Hypothalamus (tissue), 51 donors: ENCODE measurements at places on chromosomes 2 and 18.

- DNase-seq: no peak
Measured at GRCh38 chr2:29196792-29197788, 81.9 kb downstream of the CLIP4 start.

- no peak for DNase-seq
Measured at GRCh38 chr2:60886991-60887390, 5.6 kb downstream of the REL start.

- no peak for DNase-seq
Measured at GRCh38 chr2:95063086-95063958, 37.8 kb downstream of the MAL start.

- DNase-seq: no peak
Measured at GRCh38 chr2:101089419-101089818, 61.8 kb downstream of the TBC1D8 start.

GRCh38 chr18:63889626-63890025, 2.1 kb downstream of the SERPINB2 start:
- no peak for DNase-seq

- DNase-seq: no peak
Measured at GRCh38 chr2:217790195-217790594, 212.6 kb downstream of the TNS1 start.

GRCh38 chr18:64713284-64713683, 564.4 kb upstream of the LINC00305 start:
- no peak for DNase-seq

- no peak for DNase-seq
Measured at GRCh38 chr2:236499691-236500578, 69.7 kb upstream of the ACKR3 start.

DNA sequence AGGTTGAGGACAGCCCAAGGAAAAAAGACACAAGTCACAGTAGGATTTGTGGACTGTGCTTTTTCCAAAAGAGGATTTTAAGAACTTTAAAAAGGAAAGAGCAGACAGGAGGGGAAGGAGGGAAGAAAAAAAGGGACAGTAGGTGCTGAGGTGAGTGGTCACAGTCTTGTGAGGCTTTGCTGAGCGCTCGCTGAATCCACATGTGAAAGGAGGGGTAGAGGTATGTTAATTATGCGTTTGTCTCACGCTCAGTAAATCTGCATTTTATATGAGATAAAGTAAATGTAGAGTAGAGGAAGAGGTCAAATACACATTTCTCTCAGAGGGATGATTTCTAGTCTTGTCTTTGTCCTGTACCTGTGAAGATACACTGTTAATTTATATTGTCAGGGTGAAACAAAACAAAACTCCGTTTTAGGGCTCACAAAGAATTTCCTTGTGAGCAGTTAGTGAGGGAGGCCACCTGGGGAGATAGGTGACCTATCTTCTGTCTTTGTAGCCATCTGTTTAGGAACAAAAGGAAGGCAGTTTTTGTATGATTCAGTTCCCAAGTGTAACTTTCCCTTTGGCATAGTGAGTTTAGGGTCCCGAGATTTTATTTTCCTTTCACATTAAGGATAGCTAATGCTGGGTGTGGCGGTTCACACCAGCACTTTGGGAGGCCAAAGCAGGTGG, 25.3 kb downstream of the GNAL start:
- no peak for DNase-seq

GRCh38 chr2:2464643-2465042, 133.6 kb upstream of the MYT1L start:
- DNase-seq: no peak

GRCh38 chr2:78564666-78565065, 460.8 kb upstream of the REG3G start:
- no peak for DNase-seq

DNA sequence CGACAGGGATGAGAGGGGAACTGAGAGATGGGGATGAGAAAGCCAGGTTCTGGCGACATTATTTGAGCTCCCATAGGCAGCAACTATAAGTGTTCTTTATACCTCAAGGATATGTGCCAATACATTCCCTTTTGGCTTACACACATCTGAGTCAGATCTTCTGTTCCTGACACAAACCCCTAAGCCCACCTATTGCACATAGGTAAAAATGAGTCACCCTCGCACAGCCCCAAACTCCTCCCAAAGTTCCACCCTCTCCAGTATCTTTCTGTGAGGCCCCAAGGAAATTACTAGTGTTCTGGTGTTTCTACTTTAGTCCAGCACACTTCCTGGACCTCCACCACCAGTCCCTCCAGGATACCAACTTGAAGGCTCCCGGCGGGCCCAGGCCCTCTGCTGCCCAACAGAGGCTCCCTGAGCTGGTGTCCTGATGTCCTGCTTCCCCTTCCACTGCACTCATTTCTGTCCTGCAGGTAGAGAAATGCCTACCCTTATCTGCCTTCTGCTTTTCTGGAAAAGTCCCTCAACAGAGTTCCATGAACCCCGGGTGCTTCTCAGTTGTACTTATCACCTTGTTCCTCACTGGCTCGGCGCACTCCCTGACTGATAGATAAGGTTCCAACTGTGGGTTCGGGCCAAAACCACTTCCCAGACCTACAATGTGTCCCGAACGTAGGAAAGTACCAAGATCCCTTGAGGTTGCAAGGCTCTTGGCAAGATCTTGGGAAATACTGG, 125.5 kb downstream of the EN1 start:
- no peak for DNase-seq

GRCh38 chr18:30989141-30989540, 53.4 kb downstream of the DSC3 start:
- no peak for DNase-seq

GRCh38 chr2:54366487-54367280, 89.4 kb upstream of the SPTBN1 start:
- no peak for DNase-seq

GRCh38 chr18:31301201-31301655, 16.7 kb upstream of the DSG1 start:
- no peak for DNase-seq

DNA sequence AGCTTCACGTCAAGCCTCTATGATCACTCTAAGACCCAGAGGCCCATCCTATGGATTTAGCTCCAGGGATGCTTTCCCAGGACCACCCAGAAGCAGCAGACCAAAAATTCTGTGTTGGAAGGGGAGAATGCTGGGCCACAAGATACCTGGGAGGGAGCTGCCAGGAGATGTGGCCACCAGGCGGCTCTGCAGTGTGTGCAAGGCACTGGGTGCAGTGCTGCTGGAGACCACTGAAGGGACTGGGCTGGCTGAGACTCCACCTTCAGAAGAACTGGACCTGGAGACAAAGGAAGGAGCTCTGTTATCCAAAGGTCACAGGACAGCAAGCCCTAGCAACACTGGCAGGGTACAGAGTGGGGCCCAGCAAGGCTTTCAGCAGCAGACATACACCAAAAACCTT, 34.0 kb downstream of the KANSL3 start:
- DNase-seq: no peak

DNA sequence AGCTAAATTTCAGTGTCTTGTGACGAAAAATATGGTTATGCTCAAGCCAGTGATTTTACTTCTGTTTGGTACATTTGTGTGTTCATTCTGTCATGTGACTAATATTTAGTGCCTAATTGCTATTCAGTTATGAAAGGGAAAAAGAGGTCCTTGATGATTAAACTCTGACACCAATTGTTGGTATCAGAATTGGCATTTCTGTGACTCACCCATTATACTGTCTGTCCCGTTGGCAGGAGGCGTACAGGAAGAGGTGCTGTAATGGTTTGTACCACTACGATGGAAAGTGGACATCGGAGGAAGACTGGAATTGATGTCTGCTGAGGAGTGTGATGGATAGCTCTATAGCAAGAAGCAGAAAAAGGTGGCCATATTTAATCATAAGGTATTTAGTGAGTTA, 310.4 kb upstream of the CCDC68 start:
- no peak for DNase-seq

DNA sequence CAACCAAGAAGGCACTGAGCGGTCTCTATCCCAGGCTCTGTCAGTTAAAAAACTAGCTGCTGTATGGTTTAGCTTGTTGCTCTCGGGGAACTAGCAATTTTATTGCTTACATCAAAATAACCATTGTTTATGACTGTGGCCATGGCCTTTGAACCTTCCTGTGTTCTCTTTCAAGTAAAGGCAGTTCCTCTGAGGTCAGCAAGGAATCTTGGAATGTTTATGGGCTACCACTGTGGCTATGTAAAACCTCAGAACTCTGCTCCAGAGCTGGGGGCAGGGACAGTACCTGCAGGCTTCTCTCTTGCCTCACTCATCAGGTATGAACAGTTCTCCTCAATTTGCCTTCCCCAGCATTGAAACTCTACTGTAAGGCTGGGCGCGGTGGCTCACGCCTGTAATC, 416.0 kb upstream of the NETO1 start:
- DNase-seq: no peak

GRCh38 chr2:26519396-26520147, 41.6 kb upstream of the OTOF start:
- DNase-seq: no peak

- no peak for DNase-seq
Measured at GRCh38 chr2:105712166-105712915, 32.4 kb upstream of the NCK2 start.

- DNase-seq: no peak
Measured at GRCh38 chr2:68715353-68716041, 19.1 kb upstream of the ARHGAP25 start.

DNA sequence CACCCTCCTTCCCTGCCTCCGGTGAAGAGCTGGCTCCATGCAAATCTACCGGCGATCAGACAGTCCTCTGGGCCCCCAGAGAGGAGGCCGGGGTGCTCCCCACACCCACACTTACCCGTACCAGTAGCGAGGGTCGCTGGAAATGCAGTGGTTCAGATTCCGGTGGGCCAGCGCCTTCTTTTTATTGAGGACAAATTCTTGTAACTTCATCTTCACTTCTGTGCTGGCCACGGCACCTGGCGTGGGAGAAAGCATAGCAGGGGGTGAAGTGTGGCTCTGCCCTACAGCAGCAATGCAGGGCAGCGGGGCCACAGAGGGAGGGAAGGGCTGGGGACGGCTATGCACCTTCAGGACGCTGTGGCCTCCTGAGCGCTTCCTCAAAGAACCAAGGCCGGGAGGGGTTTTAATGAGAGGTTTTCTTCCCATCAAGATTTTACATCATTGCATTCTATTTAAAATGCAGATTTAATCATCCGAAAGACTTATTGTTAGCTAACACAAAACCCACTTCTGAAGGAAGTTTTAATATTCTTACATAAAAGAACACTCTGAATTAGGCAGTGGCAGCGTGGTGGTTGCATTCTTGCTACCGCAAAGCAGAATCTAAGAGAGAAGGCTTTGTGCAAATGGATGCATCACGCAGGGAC, 237.0 kb downstream of the HDAC4 start:
- DNase-seq: no peak

DNA sequence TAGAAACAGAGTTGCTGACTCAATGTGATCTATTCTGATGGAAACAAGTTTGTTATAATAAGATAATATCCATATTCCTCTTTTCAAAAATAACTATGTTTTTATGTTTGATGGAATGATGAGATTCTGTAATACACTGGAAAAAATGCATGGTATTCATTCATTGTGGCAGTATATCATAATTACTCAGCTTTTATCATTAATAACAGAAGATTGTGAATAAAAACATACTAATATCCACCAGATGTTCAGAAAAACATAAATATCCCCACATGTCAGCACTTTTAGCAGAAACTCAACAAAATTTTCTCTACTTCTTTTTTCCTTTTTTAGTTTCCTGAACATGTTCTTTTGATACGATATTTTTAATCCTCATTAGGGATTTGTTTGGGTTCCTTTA, 130.9 kb upstream of the CAVIN2 start:
- DNase-seq: no peak

DNA sequence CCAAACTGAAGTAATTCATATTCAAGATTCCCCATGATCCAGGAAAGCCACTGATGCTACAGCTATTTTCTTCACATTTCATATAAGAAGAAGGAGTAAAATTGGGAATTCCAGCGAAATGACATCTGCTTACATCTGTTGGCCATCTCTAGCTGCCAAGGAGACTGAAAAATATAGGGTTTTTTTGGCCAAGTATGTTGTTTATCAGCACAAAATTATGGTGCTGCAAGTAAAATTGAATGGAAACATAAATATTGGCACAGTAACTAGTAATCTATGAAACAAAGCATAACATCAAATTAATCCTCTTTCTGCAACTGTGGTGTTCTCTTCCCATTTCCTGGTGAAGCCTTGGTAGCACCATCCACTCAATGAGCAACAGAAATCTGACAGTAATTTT, 649.5 kb upstream of the ZNF804A start:
- DNase-seq: no peak

GRCh38 chr2:20352581-20353216, 2.1 kb upstream of the PUM2 start:
- no peak for DNase-seq

DNA sequence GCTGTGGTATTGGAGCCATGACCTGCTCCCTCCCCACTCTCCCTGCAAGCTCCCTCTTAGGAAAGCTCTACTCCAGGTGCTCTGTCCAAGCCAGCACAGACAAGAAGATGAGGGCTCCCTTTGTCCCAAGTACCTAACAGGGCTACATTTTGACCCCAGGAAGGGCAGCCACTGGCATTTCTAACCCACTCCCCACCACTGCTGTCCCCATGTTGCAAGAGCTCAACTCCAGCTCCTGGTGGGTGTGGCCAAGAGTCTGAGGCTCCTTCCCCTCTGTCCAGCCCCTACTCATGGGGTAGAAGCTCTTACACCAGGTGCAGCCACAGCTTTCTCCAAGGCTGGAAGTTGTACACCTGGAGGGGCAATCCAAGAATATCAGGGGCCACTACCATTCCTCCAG, 127.0 kb upstream of the NPAS2 start:
- DNase-seq: no peak

DNA sequence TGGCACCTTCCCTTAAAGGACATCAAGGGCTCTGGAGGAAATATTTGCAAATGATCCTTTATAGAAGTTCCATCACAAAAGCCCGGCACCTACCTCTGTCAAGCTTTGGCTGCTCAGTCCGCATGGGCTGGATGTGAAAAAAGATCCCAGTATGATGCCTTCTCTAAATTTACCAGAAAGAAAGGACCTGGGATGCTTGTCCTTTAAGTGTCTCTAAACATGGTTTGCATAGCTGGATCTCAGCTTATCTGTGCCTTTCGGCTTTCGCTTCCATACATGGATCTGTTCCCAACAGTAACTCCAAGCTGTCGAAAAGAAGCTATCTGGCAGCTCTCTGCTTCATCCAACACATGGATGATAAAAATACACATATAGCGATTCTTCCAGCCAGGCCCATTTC, 60.4 kb upstream of the SLC8A1 start:
- DNase-seq: no peak

DNA sequence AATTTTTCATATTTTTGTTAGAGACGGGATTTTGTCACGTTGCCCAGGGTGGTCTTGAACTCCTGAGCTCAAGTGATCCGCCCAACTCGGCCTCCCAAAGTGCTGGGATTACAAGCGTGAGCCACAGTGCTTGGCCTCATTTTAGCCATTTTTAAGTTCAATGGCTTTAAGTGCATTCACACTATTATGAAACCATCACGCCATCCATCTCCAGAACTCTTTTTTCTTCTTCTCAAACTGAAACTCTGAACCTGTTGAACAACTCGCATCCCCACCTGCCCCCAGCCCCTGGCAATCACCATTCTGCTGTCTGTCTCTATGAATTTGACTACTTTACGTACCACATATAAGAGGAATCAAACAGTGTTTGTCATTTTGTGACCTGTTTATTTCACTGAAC, 31.3 kb upstream of the ASB18 start:
- no peak for DNase-seq

- no peak for DNase-seq
Measured at GRCh38 chr18:49645841-49646351, 84.0 kb downstream of the LIPG start.

GRCh38 chr18:62715759-62716615, 646 bp downstream of the PHLPP1 start:
- DNase-seq: no peak

- DNase-seq: no peak
Measured at GRCh38 chr2:44918095-44918775, 23.3 kb upstream of the SIX3 start.
